ENCODE measurements at places on chromosomes 2 and 18.

DNA sequence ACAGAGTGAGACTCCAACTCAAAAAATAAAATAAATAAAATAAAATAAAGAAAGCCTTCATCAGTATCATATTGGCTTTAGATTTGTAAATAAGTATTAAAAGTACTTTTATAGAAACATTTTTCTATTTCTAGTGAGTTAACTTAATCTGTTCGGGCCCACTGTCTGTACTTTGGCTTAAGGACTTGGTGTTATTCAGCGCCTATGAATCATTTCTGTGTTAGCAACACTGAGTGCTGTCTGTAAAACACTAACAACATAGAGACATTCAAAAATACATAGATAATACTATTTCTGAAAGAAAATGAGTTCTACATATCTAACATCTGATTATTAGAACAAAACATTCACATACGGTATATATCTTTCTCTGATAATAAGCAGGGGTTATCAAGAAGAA is 221.5 kb upstream of the CDH19 start:
- DNase-seq: no peak

GRCh38 chr2:103410221-103410620 is 648.4 kb downstream of the TMEM182 start:
- no peak for DNase-seq

DNA sequence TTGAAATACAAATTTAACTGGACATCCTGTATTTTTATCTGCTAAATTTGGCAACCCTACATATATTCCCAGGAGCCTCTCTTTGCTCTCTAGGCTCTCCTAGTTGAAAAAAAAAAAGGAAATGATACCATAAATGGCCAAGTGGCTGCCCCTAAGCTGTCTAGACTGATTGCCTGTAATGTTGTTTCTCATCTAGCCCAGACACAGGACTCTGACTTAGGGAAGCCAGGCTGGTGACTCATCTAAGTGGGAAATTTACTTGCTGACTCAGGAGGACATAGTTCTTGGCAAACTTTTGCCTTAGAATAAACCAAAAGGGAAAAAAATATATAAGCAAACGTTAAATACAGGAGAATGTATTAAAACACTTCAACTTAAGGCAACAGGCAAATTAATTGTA is 14.6 kb upstream of the ITGAV start:
- no peak for DNase-seq

- DNase-seq: no peak
These were observed 117.3 kb upstream of the ZFP36L2 start for GRCh38 chr2:43343573-43344304.

DNA sequence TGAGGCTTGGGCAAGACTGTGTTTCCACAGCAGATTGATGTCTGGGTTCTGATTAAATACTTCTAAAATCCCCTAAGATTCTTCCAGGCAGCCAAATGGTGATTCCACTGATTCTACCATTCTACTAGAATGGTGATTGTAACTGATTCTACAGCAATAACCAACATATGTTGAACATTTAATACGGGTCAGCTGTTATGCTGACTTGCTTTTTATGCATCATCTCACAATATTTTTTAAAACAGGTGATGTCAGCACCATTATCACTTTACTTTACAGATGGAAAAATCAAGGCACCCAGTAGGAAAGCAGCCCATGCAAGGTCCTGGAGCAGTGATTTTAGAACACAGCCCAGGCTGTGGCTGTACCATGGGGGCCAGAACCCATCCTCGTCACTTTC is 37.5 kb downstream of the TIMM21 start:
- no peak for DNase-seq

DNA sequence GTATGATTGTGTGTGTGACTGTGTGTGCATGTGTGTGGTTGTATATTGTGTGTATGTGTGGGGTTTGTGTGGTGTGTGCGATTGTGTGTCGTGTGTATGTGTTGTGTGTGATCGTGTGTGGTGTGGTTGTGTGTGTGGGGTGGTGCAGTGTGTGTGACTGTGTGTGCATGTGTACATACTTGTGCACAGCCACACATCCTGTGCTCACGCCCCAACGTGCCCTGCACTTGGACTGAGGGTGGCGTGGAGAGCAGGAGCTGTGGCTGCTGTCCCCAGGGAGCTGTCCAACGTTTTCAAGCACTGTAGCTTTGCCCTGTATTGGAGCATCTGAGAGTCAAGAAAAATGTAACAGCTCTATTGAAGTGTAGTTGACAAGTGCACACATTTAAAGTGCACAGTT is 243.2 kb upstream of the HDAC4 start:
- no peak for DNase-seq

DNA sequence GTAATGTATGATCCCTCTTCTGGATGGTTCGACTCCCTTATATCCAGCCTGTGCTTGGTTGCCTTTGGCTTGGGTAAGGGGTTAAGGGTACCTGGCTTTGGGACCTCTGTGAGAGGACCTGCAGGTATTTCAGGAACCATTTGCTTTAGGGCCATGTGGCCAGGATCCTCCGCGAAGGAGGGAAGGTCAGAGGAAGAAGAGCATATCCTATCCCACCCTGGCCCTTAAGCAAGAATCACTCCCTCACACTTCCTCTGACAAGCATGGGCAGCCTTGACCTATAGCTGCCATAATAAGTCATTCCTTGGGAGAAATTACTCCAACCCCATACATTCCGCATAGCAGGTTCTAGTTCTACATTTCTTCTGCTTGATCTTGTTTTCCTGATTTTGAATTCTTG is 59.1 kb upstream of the TXNDC2 start:
- no peak for DNase-seq

DNA sequence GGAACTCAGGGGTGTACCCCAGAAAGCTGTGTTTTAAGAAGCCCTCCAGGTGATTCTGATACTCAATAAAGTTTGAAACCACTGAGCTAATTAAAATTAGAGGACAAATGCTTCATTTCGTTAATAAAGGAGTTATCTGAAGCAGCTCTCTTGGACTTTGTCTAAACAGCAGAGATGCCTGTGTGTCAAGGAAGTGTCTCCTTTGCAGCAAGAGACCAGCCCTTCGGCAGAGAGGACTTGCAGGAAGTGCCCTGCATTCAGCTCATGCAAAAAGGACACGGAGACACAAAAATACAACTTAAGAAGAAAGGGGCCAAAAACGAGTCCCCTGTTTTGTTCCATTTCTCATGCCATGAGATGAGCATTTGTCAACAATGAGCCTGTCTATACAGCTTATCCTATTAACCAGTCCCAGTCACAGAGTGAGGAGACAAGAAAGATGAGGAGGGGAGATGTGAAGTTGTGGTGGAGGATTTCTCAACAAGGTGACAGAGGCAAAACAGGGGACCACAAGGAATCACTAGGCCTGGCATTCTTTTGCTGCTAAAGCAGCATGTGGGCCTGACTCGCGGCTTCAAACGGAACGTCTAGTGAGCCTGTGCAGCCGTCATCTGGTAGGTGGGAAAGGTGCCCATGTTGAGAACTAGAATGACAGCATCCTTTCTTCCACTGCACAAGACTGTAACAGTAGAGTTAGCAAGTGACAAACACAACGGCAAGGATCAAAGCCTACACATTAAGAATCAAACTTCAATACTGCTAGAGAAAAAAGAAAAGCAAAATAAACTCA is 152.3 kb downstream of the ANTXR1 start:
- no peak for DNase-seq

DNA sequence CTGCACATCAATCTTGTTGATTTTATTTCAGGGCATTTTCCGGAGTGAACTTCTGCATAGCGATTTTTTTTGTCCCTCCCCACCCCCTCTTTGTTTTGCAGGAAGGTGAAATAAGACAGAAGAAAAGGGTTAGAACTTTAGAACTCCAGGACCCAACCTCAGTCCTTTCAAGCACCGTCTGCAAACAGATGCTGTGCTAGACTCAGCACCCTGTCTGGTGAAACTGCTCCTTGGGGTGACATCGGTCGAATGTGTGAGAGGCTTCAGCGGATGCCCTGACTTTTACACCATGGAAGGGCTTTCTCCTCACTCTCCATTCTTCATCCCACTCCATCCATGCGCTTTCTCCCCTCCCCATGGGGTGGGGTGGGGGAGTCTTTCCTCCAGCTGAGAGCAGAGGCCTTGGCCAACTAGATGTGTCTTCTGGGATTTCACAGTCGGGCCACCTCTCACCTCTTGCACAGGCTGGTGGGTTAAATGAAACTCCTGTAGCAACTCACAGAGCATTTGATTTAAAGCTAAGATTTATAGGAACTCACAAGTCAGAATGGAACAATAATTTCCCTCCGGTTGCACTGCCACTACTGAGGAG is 43.3 kb upstream of the EDAR start:
- DNase-seq: no peak

- no peak for DNase-seq
These were observed 40.0 kb downstream of the MAP2 start for GRCh38 chr2:209463835-209464234.

DNA sequence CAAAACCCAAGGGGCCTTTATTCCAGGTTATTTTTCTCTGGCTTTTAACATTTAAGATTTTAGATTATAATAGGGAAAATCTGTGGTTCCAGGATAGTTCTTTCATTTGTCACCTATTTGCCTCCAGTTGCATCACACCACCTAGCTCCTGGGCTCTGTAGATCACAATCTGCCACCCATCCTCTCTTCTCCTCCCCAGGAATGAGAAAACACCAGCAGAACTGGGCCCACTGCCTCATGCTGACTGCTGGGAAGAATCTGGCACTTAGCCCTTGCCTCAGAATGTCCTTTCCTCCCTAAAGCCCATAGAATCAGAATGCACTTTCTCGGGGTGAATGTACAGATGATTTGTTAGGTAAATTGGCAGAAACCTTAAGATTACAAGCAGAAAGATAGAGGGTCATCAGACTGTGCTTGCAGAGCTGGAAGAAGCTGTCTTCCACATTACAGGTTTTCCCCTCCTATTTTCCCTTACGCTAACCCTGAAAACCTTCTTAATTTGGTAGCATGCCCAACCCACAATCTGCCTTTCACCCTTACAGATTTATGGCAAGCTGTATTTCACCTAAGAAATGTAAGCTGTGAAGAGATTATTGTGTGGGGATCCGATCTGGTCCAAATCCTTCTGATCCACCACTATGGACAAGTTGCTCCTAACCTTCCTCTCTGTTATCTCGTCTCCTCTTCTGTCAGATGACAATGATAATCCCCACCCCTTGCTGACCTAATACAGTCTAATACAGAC is 72.6 kb downstream of the LRRC30 start:
- DNase-seq: no peak

DNA sequence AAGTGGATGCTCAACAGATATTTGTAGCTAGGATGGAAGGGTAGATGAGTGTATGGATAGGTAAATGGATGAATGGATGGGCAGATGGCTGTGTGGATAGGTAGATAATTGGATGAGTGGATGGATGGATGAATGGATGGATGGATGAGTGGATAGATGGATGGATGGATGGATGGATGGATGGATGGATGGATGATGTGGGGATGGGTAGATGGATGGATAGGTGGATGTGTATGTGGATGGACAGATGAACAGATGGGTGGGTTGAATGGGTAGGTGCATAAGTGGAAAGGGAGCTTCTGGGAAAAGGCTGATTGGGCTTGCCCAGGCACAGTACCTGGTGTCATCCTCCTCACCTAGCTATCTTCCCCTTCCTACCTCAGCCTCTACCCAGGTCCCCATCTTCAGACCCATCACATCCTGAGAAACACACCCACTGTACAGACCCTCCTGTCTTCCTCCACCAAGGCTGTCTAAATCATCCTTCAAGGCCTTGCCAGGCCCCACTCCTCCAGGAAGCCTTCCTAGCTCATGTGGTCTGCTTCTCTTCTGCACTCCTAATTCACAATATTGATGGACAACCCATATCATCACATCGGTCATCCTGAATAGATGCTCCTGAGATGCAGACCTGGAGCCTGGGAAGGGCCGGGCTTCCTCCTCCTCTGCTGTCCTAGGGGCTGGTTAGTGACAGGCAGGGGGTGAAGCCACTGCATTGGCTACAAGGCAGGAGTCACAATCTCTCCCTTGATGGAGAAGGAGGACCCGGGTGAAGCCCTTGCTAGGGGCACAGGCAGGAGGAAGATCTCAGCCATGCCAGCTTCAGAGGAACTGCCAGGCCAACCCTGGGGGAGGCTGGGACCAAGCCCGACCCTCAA is 49.4 kb downstream of the SMAD7 start:
- DNase-seq: no peak

DNA sequence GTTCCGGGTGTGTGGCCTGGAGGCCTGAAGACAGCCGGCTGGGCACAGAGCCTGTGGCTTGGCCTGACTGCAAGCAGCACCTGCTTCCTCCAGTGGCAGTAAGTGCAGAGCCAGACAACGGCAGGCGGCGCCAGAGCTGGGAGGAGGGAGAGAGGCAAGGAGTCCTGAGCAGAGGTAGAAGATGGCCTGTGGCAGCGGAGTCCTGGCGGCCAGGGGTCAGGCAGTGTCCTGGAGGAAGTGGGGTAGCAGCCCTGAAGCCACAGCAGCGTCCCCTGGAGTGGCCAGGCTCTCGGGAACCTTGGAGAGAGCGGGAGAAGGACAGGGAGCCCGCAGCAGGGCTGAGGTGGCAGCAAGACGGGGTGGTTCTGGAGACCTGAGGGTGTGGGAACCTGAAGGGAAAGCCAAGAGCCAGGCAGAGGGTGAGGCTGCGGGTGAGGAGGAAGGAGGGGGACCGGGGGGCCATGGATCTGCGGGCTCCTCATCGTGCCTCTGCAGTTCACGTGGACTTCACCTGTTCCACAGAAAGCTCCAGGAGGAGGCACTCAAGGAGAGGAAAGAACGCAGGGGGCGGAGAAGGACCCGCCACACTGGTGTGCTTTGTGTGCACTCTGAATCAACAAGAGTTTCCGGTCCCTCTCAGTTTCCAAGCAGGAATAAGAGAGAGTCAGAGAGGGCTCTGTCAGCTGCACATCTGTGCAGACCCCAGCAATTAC is 85.9 kb downstream of the USP40 start:
- DNase-seq: no peak

GRCh38 chr2:220555961-220556630 is 928.7 kb downstream of the SLC4A3 start:
- no peak for DNase-seq

- DNase-seq: no peak
These were observed 134.6 kb downstream of the CYP26B1 start for GRCh38 chr2:72012886-72013574.
